Bronchial smooth muscle cell (primary cell): ENCODE measurements at places on chromosomes 12 and 14. TPM values are rescaled to one million over a fixed set of nuclear protein-coding genes. Genes with fewer than 3 reads are reported as not detected.

EXOC3L4 gene
- 0.32 and 1.3 TPM in 2 replicates for total RNA-seq

SELPLG gene
- total RNA-seq, result 0.63 and 1.5 TPM in 2 replicates

SLC17A8 gene
- 0.16 TPM in 1 of 2 replicates, not detected in the other for total RNA-seq

LTB4R gene
- total RNA-seq, result 0.94 and 1.1 TPM in 2 replicates

SLC5A8 gene
- total RNA-seq, result not detected in 2 replicates

KCNC2 gene
- total RNA-seq, result not detected in 2 replicates

SIX1 gene
- total RNA-seq, result 9.8 and 18.1 TPM in 2 replicates

KRT71 gene
- not detected in 2 replicates for total RNA-seq

PLEKHH1 gene
- under 0.01 and 0.34 TPM in 2 replicates for total RNA-seq

STYK1 gene
- 0.16 and 0.69 TPM in 2 replicates for total RNA-seq

RERG gene
- not detected in 2 replicates for total RNA-seq

HOXC12 gene
- not detected in 2 replicates for total RNA-seq

STXBP6 gene
- total RNA-seq, result 3.9 and 7.6 TPM in 2 replicates

FAM90A1 gene
- not detected in 2 replicates for total RNA-seq

ASPG gene
- not detected in 2 replicates for total RNA-seq

FGF6 gene
- not detected in 2 replicates for total RNA-seq

SLC7A7 gene
- total RNA-seq, result 2.5 and 5.7 TPM in 2 replicates

FAM222A gene
- total RNA-seq, result under 0.01 and 0.09 TPM in 2 replicates

ANO2 gene
- not detected in 2 replicates for total RNA-seq

SLCO1A2 gene
- total RNA-seq, result not detected in 2 replicates

AHNAK2 gene
- 137 and 171 TPM in 2 replicates for total RNA-seq

BMP4 gene
- 1.1 and 7.6 TPM in 2 replicates for total RNA-seq

RERGL gene
- not detected in 2 replicates for total RNA-seq

KRT77 gene
- total RNA-seq, result not detected in 2 replicates

BMAL2 gene
- 8.4 and 15.4 TPM in 2 replicates for total RNA-seq

KIF5A gene
- 0.47 and 0.60 TPM in 2 replicates for total RNA-seq

GPR137C gene
- 0.43 and 0.79 TPM in 2 replicates for total RNA-seq

PPFIBP1 gene
- 45.8 and 65.9 TPM in 2 replicates for total RNA-seq

GLS2 gene
- 0.09 and 0.16 TPM in 2 replicates for total RNA-seq

FITM1 gene
- 0.16 TPM in 1 of 2 replicates, not detected in the other for total RNA-seq

CHGA gene
- 0.16 TPM in 1 of 2 replicates, not detected in the other for total RNA-seq

PLXNC1 gene
- 6.8 and 21.1 TPM in 2 replicates for total RNA-seq

KRT5 gene
- 2.7 and 14.9 TPM in 2 replicates for total RNA-seq
